ENCODE measurements at places on chromosomes 13 and 19.

DNA sequence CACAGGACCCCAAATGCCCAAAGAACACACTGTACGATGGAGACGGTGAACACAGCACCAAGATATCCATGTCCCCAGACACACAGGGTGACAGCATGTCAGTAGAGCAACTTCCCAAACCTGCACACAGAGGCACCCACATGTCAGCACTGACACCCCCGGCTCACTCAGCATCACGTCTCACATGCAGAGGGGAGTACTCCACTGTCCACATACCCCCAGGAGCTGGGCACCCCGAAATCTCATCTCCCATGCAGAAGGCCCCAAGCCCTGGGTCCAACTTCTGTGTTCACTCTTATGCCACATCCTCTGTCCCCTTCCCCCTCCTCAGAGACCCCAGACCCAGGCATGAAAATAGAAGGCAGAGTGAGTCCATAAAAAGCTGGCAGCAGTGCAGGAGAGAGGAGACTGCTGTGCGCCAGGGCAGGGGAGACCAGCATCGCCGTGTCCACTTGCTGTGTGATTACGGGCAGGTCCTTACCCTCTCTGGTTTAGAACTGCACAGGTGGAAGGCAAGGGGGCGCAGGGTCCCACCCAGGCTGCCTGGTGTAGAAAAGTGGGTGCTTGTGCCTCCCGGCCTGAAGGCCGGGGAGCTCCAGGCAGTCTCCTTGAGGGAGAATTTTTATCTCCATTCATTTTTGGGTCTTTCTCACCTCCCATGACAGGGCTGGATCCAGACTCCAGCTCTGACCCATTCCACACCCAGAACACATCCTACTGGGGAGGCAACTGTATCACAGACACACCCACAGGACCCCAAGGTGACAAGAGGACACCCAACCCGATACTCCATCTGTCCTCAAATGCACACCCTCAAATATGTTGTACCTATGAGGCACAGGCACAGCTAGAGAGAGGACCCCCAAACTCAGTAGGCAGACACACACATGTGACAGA lies 17.0 kb downstream of the ERFL start:
- DNase-seq: no peak

DNA sequence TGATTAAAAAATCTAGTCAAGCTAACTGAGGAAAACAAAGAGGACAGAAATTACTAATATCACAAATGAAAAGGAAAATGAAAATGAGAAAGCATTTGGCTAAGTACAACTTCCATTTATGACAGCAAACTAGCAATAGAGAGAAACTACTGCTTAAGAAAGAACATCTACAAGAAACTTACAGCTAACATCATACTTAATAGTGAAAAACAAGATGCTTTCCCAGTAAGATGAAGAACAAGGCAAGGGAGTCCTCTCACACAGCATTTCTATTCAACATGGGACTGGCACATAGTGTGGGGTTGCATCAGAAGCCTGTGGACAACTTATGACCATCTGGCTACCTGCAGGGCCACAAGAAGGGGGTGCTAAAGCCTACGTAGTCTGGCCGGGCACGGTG lies 39.3 kb downstream of the ZNF44 start:
- DNase-seq: no peak

DNA sequence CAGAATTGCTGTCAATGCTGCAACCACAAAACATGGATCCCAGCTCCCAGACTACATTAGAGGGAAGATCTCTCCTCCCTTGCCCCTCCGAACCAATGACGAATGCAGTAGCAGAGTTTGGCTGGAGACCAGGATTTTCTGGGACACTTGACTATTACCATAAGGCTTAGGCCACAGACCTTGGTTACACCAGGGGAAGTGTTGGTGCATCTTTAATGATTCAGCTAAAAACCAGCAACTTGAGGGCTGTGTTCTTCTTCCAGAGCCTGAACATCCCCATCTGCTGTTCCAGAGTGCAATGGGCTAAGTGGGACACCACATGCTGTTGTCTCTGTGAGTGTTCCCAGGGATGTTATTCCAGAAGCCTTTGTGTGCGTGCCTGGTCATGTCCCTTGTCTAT lies 528.2 kb downstream of the LMO7 start:
- no peak for DNase-seq

DNA sequence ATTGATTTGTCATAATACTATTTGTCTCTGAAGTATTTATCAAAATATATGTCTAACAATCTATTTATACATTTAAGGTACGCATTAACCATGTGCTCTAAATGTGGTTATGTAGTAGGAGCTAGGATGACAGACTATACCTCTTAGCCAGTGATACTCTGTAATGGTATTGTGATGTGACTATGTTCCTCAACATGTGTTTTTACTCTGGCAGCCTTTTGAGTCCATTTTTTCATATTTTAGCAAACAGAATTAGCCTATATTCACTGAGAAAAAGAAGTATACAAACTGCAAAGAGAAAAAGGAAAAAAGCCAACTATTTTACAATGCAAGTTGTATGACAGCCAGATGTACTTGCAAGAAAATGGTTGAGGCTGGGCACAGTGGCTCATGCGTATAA lies 26.7 kb downstream of the MAB21L1 start:
- no peak for DNase-seq

Data from stimulated activated CD4-positive, alpha-beta T cell treated with anti-CD3 and anti-CD28 coated beads, Interleukin-2, amount 100 ng/mL, for 24 hours (primary cell).